ENCODE measurements at places on chromosomes 11 and 22.
A peak's percentile ranks its signal among the peaks of the same experiment; 100 is the strongest.

DNA sequence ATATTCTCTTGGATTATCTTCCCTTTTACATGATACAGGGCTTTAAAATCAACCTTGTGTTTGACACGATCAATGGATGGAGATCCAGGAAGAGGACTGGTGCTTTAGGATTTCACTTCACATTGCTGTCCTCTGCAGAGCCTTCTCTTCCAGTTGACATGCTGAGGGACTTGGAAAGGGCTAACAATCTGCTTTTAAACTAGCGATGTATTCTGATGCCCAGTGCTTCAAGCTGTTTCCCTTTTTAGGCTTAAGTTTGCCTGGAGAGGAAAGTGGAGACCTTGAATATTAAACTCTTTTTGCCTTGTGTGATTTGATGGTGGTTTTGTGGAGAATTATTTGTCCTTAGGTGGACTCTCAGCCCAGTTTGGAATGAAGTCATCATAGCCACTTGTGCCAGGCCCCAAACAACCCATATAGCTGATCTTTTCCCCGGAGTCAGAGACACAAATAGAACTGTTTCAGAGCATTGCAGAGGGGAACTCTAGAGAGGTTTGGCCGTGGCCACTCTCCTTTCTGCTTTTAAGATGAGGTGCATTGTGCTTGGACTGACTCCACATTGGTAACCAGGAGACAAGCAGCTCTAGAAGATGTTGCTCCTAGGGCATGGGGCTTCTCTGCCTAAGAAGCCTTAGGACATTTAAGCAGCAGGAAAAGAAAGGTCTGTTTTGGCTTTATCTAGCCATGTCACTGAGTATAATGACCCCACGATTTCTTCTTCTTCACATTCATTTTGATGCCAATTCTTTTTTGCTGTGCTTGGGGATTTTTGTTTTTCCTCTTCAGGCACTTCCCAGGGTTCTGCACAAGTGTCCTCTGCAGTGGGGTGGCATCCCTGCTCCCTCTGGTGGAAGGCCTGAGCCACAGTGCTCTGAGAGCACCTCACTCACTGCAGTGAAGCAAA is 152.8 kb downstream of the NCAM1 start:
- ATAC-seq = peak; percentile 99

DNA sequence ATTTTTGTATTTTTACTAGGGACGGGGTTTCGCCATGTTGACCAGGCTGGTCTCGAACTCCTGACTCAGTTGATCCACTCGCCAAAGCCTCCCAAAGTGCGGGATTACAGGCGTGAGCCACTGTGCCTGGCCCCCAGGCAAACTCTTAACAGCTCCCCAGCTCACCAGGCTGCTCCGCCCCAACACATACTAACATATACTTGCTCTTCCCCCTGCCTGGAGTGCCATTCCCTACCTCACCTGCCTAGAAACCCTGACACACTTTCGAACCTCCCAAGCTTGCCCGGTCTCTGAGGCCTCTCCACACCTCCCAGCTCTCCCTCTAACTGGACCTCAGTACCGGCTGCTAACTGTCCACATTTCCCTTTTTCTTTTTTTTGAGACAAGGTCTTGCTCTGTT is 8.5 kb downstream of the MAP4K2 start:
- ATAC-seq = no peak

DNA sequence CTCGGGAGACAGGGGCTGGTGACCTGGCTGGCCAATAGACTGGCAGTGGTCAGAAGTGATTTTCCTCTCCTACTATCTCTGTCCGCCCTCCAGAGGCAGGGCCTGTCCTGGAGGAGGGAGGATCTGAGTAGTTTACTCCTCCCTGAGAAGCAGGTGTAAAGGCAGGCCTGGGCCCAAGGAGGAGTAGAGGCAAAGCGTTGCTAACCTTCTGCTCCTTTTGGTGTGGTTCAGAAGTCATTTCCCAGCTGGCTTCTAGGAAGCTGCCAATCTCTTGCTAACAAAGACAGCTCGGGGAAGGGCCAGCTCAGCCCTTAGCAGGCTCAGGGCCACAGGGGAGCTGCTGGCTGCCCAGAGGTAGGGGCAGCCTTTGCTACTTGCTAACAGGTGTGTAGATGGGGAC is 151.1 kb upstream of the NECTIN1 start:
- ATAC-seq = no peak

DNA sequence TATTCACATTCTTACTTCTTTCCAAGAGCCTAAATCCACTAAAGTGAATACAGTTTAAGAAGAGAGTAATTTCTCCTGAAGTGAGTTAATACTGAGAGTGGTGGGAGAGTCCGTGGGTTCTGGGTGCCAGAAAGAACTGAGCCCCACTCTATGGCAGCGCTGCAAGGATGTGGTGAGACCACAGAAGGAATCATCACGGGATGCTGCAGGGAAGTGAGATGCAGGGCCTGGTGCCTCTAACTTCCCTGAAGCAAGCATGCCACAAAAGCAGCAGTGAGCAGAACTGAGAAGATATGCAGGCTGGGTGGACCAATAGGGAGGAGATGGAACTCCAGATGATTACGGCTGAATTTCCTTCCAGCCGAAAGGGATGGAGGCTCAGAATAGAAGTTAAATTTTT is 5.0 kb upstream of the MMP12 start:
- ATAC-seq = no peak

- ATAC-seq = no peak
Observed at GRCh38 chr22:16975155-16975885, 32.7 kb downstream of the GAB4 start.

- no peak for ATAC-seq
Observed at GRCh38 chr11:43997022-43997660, 50.6 kb upstream of the ACCSL start.

- no peak for ATAC-seq
Observed at GRCh38 chr11:15227011-15227410, 112.3 kb downstream of the INSC start.

GRCh38 chr11:22244986-22245592 is 52.2 kb downstream of the ANO5 start:
- ATAC-seq = peak; percentile 96

DNA sequence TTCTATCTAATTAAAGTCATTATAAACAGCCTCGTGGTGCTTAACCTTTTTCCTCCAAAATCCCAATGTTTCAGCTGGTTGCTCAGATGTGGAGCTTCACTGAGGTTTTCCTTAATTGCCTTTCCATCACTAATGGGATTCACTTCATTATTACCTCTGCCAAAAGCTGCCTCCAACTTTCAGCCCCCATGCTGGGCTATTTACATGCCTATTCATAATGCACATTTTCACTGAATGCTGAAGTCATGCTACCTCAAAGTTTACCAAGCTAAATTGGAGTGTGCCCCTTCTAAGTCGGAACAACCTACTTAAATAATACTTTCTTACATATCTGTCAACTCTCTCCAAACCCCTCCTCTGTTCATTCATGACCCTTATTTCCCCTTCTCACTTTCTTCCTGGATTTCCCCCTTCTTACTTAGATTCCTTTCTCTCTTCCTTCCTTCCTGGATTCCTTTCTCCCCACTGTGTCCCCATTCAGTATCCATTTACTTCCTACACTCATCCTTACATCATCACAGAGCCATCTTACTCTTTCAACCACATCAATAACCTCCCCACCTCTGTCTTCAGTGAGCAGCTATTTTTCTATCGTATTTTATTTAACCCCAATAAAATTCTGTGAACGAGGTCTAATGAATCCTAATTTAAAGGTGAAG is 887.3 kb upstream of the TENM4 start:
- ATAC-seq = no peak

GRCh38 chr11:131253142-131253655 is 117.2 kb upstream of the NTM start:
- ATAC-seq = no peak

DNA sequence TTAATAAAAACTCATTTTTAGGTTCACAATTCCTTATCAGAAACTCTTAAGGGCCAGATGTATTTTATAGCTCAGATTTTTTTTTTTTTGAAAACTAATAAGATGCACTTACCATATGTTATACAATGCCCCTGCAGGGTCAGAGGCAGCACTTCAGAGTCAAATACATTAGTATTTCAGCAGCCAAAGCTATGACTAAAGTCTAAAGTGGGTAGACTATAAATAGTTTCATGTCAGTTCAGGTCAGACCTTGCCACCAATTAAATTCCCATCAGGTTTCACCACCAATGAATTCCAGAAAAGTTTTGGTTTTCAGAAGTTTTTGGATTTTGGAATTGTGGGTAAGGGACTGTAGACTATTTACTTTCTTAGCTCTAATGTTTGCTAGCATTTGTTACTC is 75.9 kb downstream of the FAM83F start:
- ATAC-seq = peak; percentile 36

DNA sequence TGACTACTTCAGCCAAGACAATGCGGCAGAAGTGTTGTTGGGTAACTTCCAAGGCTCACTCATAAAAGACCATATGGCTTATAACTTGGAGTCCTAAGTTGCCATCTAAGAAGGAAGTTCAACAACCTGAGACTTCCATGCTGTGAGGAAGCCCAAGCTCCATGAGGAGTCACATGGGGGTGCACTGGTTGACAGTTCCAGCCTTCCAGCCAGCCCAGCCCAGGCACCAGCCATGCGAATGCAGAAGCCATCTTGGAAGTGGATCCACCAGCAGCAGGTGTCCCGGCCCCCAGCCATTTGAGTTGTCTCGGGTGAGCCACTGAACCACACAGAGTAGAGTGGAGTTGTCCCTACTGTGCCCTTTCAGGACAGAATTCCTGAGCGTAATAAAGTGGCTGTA is 32.8 kb upstream of the WNT7B start:
- ATAC-seq = no peak

DNA sequence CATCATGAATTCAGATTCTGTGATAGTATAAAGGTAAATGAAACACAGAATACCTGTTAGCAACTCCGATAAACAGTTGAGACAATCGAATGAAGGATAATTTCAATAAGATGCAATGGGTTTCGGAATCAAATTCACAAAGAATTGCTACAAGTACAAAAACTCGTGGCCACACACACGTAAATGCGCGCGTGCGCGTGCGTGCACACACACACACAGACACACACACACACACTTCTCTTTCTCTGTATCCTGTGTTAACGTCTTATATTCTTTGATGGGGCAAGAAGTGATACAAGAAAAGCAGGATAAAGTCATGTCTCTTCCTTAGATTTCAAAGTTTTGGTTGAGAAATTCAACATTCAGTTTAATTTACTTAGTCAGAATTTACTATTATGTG is 57.2 kb downstream of the FOLH1 start:
- no peak for ATAC-seq

DNA sequence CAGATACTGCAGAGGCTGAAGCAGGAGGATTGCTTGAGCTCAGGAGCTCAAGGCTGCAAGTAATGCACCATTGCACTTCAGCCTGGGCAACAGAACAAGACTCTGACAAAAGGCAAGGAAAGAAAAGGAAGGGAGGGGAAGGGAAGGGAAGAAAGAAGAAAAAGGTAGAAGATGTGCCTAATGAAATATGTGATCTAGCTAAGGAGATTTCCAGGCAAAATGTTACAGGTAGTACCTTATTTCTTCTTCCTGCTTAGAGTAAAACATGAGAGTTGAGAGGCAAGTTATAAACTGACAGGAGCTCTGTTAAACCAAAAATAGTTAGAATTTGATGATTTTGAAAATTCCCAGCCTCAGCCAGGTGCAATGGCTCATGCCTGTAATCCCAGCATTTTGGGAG is 4.7 kb upstream of the PELI3 start:
- no peak for ATAC-seq

DNA sequence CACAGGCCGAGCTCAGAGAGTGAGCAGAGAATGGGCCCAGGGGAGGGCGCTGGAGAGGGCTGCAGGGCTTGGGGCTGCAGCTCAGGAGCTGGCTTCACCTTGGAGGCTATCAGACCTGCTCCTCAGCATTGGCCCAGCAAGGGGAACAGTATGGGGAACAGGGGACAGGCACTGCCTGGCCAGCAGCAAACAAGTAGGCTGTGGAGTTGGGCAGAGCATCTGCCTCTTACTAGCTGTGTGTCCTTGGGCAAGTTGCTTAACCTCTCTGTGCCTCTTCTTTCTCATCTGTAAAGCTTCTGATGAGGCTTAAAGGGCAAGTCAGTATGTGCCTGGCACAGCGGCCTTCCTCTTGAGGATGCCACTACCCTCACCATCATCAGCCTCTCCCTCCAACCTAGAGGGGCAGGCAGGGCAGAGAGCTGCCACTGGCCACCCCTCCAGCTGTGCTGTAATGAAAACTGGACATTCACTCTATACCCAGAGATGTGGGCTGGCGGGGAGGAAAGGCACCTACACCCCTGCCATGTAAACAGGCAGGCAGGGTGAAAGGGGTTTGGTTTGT is 7.5 kb upstream of the CDKN1C start:
- ATAC-seq = peak; percentile 7

GRCh38 chr11:85749287-85749834 is 61.6 kb downstream of the SYTL2 start:
- ATAC-seq = no peak

DNA sequence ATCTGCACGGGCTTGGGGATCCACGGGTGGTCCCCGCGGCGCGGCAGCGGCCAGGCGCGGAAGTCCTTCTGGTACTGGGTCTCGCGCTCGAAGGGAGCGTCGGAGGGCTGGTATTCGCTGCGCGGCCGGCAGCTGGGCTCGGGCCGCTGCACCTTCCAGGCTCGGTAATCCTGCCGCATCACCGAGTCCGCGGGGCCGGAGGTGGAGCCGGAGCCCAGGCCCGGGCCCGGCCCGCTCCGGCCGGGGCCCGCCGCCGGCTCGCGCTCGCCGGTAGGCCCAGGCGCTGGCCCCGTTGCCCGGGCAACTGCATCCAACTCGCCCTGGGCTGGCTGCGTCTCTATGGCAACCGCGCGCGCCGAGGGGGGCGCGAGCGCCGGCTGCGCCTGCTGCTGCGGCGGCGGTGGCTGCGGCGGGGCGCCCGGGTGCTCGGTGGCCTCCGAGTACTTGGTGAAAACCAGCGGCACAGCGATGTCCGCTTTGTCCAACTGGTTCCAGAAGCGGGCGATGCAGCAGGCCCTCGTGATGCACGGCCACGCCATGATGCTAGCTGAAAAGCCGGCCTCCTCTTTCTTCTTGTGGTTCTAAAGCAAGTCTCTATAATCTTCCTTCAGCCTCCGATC is 897 bp downstream of the MAP6 start:
- peak; percentile 39 for ATAC-seq

GRCh38 chr11:63875506-63876065 is 36.7 kb downstream of the MARK2 start:
- ATAC-seq = no peak

GRCh38 chr11:20097319-20098221 is 62.7 kb downstream of the DBX1 start:
- peak; percentile 86 for ATAC-seq

DNA sequence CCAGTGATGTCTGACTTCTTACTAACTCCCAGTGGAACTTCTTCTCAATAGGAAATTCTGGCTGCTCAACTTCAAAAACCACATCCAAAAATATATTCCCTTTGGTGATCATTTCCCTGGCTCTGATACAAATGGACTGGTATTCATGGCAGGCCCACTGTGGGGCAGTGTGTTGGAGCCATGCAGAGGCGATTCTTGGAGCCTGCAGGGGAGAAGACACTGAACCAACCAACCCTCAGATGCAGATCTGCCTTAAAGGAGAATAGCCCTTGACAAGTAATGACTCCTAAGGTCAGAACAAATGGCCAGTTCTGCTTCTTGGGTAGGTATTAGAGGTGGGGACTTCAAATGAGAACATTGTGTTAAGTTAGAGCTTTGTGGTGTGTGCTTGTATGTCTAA is 12.2 kb downstream of the OR4D9 start:
- no peak for ATAC-seq
